Omental fat pad (tissue), 4 donors: ENCODE measurements at places on chromosomes 12 and 14. TPM values are rescaled to one million over a fixed set of nuclear protein-coding genes. Genes with fewer than 3 reads are reported as not detected.

The AICDA gene
- not detected for total RNA-seq

The TDRD9 gene
- total RNA-seq = 0.28 TPM

The SOX5 gene
- 67.6 TPM for total RNA-seq

The MRPS35 gene
- 41.8 TPM for total RNA-seq

The BBS10 gene
- total RNA-seq = 16.1 TPM

The OTX2 gene
- not detected for total RNA-seq

The MDM1 gene
- total RNA-seq = 9.6 TPM

The ANHX gene
- total RNA-seq = not detected

The RIMBP2 gene
- total RNA-seq = 3.2 TPM

The ADGRD1 gene
- 39.5 TPM for total RNA-seq

The CCDC196 gene
- total RNA-seq = not detected

The ARHGDIB gene
- 259 TPM for total RNA-seq

The SERPINA1 gene
- total RNA-seq = 13.6 TPM

The MYO1H gene
- not detected for total RNA-seq

The KRT85 gene
- total RNA-seq = not detected

The TPH2 gene
- not detected for total RNA-seq

The SLC7A8 gene
- total RNA-seq = 94.0 TPM

The BMP4 gene
- 33.4 TPM for total RNA-seq

The PLEKHD1 gene
- 0.12 TPM for total RNA-seq

The LTBR gene
- 136 TPM for total RNA-seq

The TSPAN19 gene
- total RNA-seq = not detected
